ENCODE measurements at places on chromosomes 5 and 9.
A peak's percentile ranks its signal among the peaks of the same experiment; 100 is the strongest.

GRCh38 chr5:135263022-135263668 lies 135.9 kb downstream of the MACROH2A1 start:
- no peak for DNase-seq

GRCh38 chr9:100911273-100911672 lies 117.3 kb upstream of the PLPPR1 start:
- DNase-seq = no peak

GRCh38 chr9:71001780-71002386 lies 119.5 kb downstream of the TRPM3 start:
- DNase-seq = no peak

DNA sequence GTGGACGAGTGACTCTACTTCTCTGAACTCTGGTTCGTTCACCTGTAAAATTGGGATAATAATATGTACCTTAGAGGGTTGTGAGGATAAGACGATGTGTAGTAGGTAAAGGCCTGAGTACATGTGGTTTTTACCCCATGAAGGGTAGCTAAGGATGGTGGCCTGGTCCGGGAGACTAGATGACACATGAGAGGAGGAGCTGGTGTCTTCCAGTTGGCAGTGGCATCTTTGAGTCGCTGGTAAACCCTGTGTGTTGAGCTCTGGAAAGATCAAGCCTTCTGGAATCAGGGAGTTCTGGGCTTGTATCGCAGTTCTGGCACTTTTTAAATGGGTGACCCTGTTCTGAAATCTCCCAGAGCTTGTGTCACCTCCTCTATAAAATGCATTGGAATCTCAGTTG lies 166.4 kb upstream of the ZNF618 start:
- DNase-seq = no peak

- DNase-seq = peak; percentile 11
Observed at GRCh38 chr5:129664336-129664937, 83.5 kb upstream of the MINAR2 start.

GRCh38 chr5:103743421-103743820 lies 180.8 kb upstream of the NUDT12 start:
- no peak for DNase-seq

DNA sequence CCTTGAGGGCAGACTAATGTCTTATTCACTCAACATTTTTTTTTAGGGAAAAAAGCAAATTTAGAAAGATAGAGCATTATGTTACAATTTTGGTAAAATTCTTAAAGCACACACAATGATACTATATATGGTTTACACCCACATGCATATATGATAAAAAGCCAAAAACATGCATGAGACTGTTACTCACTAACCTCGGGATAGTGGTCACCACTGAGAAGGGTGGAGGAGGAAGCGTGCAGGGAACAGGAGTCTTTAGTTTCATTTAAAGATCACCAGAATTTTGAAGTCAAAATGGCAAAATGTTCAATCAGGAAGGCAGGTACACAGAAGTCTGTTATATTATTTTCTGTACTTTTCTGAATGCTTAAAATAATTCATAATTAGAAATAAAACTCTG lies 9.2 kb downstream of the ARL15 start:
- DNase-seq = no peak

DNA sequence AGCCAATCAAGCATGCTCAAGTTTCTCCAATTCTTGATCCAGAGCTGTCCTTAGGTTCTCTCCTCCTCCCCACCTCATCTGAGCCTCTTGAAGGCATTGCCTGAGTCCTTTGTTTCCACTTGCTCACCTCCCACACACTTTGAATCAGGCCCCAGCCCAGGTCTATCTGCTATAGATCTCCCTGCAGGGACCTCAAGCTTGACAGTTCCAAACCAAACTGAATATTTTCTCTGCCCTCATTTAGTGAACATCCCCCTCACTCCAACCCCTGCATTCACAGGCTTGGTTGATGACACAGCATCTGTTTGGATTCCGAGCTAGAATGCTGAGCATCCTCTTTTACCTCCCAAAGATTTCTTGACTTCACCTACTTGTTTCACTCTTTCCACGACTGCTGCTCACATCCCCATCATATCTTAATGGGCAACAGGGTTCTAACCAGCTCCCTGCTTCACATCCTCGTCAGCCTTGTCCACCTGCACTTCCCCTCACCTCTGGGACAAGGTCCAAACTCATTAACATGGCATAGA lies 474.5 kb downstream of the ZSWIM6 start:
- no peak for DNase-seq

DNA sequence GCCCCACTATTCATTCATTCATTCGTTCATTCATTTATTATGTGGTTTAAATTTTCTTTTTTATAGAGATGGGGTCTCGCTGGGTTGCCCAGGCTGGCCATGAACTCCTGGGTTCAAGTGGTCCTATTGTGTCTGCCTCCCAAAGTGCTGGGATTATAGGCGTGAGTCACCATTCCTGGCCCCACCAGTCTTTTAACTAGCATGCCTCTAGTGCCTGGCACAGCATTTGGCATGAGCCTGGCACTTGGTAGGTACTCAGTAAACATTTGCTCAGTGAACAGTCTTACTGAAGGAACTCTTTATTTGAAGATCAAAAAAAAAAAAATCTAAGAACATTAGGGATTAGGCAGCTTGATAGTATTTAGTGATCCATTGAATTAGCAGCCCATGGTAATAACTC lies 98.1 kb downstream of the KDM4C start:
- DNase-seq = no peak

- no peak for DNase-seq
Observed at GRCh38 chr5:140565024-140565779, 574 bp downstream of the SLC35A4 start.

- DNase-seq = no peak
Observed at GRCh38 chr5:176190886-176191755, 47.1 kb upstream of the SIMC1 start.

DNA sequence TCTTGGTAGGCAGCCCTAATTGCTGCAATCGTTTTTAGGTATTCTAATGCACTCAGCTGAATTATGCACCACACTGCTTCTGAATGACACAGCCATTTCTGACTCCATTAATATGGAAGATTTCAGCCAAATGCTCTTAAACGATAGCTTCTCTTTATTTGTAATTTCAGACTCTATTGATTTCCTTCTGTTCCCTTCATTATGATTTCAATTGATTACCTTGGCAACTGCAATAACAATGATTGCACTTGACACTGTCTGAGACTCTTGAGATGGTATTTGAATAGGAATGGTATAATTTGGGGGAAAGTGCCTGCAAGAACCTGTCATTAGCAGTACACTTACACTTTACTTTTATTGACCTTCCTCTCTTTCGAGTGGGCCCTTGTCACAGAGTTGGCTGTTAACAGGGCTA lies 296.1 kb upstream of the DMAC1 start:
- DNase-seq = no peak

GRCh38 chr5:16585041-16585667 lies 31.6 kb downstream of the RETREG1 start:
- DNase-seq = no peak
